ENCODE measurements at places on chromosomes 11 and 22.
A peak's percentile ranks its signal among the peaks of the same experiment; 100 is the strongest.

GRCh38 chr11:62575156-62575555 lies 1.5 kb upstream of the EEF1G start:
- DNase-seq, result no peak

DNA sequence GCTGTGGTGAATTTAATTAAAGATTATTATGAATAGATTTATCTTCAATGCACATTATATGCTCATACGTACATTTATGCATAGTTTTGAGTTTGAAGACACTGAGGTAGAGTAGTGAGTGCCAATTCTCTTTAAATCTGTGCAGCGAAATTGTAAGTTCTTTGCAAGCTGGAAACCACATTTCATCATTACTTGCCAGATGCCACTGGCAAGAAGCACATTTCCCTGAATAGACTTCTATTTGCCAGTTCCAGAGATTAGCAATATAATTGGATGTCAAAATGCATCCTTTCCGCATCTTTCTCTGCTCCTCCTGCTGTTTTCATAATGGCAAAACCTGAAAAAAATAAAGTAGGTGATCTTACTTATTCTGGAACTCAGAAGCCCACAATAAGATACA lies 448.0 kb downstream of the LUZP2 start:
- DNase-seq, result no peak

- DNase-seq, result peak; percentile 49
Measured at GRCh38 chr22:46111645-46112306, 38.5 kb upstream of the PPARA start.

DNA sequence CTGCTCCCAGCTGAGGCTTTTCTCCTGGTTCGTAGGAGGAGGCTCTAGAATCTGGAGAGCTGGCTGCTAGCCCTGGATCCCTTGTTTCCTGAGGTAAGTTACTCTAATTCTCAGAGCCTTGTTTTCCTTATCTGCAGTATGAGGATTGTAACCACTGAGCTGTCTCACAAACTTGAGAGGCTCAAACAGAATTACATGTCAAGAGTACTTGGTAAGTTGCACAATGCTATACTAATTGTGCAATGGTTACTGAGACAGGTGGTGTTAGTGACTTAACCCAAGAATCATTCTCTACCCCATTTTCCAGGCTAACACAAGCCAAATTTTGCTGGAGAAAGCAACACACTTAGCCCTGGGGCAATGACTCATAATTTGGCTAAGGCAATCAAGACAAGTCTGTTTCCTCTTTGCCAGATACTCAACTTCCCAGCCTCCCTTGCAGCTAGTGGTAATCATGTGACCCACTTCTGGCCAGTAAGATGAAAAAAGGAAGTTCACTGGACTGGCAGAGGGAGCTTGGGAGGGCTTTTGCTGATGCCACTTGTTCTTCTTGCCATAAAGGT lies 348.0 kb downstream of the TENM4 start:
- peak; percentile 100 for DNase-seq

GRCh38 chr22:26763633-26764361 lies 106.4 kb downstream of the MIAT start:
- DNase-seq, result peak; percentile 83

GRCh38 chr11:68855205-68855981 lies 13.7 kb upstream of the CPT1A start:
- DNase-seq, result peak; percentile 55

- peak; percentile 43 for DNase-seq
Measured at GRCh38 chr22:33919391-33920196, 682 bp downstream of the LARGE1 start.

- DNase-seq, result no peak
Measured at GRCh38 chr11:67344264-67344663, 9.1 kb downstream of the POLD4 start.

DNA sequence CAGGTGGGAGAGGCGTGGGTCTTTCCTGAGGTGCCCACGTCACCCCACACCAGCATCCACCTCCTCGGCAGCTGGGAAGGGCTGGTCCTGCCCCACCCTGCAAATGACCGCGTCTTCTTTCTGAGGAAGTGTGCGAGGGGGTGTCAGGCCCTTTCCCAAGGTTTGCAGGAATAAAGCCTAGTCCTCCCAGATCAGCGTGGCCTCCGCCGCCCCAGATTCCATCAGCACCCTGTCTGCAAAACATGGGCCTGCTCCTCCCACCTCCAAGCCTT lies 14.4 kb upstream of the SLC39A13 start:
- no peak for DNase-seq

- DNase-seq, result no peak
Measured at GRCh38 chr22:29317827-29318454, 2.4 kb upstream of the RASL10A start.

DNA sequence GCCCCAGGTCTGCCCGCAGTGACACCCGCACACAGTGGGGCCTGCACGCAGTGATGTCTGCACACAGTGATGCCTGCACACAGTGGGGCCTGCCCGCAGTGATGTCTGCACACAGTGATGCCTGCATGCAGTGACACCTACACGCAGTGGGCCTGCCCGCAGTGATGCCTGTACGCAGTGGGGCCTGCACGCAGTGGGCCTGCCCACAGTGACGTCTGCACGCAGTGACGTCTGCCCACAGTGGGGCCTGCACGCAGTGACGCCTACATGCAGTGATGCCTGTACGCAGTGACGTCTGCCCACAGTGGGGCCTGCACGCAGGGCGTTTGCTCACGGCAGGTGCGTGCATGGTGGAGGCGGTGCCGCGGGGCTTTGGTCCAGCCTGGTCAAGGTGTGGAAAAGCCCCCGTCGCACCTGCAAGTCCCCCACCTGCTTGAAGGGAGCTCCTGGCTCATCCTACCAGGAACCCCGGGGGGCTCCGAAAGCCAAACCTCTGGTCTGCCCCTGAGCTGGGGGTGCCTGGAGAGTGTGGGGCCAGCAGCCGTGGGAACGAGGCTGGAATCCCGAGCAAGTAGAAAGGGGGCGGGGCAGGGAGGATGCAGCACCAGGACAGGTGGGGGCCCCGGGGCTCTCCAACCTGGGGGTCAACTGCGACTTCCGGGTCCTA lies 8.9 kb upstream of the SYT8 start:
- DNase-seq, result no peak

- no peak for DNase-seq
Measured at GRCh38 chr22:23722724-23723123, 28.2 kb downstream of the ZNF70 start.

DNA sequence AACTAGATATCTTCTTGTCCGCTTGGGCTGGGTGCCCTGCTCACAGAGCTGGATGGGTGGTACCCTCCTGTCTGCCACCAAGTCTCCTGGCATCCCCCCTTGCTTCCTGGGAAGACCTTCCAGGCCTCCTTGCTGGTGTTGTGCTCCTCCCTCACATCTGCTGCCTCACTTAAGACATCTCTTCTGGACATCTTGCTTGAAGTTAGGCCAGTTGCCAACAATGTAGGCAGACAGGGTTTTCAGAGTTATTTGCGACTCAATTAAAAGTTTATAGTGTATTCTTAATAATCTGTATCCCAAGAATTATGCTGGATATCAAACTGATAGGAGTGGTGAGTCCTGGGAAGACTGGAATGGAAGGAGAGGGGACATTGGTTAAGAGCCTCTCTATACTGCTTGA lies 64.0 kb upstream of the TNRC6B start:
- peak; percentile 10 for DNase-seq

DNA sequence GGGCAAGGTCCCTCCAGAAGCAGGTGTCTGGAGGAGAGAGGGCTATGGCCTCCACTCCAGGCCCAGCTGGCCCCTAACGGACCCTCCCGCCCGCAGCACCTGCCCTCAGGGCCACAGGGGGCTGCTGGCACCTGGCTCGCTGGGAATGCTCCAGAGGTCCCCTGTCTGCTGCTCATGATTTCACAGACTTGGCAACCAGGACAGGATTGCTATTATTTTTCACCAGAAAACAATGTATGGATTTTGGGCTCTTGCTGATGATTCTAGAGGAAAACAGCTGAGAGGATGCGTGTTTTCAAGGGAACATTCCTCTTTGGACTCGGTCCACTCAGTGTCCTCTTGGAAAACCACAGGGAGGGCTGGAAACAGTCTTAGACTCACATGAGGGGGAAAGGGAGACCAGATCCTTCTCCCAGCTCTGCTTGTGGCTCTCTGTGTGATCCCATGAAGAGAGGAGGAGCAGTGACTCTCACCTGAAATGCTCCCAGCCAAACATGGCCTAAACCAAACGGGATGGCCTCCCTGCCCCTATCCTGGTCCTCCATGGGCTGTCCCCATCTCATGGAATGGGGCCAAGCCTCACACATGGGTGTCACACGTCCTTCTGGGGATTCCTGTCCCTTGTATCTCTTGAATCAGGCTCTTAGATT lies 15.8 kb downstream of the MYEOV start:
- peak; percentile 60 for DNase-seq

DNA sequence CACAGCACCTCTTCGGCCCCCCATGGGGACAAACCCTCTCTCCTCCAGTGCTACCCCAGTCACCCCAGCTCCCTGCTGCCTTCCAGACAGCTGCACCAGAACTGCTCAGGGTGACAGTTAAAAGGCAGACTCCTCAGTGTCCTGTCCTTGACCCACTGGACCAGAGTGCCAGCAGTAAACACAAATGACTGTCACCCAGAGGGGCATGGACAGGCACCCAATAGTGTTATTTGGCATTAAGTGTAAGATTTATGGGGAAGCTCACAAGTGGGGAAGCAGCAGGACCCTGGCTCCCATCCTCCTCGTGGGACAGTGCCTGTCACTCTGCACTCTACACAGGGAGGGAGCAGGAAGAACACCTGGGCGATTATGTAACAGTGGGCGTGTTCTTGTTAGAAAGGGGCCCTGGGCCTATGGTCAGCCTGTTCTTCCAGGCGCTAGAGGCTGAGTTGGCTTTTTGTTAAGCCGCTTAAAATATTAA lies 5.0 kb downstream of the RPS19BP1 start:
- DNase-seq, result no peak
